ENCODE measurements at places on chromosomes 5 and 9.

DNA sequence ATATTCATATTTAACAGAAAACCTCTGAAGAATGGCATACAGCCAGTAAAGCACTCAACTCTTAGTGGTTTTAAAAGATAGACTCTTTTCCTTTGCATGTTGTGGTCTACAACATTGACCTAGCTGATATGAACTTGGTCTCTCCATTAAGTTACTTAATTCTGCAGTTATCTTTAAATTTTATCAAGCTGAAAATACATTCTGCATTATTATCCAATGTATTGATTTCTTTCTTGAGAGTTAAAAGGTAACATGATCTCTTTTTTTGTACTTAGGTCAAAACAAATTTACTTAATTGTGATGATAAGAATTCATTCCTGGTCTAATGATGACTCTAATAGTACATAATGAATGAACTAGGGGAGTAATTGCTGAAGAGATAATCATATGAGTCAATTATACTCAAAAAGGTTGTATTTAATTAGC lies 132.9 kb downstream of the STARD4 start:
- no peak for DNase-seq

GRCh38 chr5:128979761-128980160 lies 14.5 kb downstream of the SLC27A6 start:
- no peak for DNase-seq

GRCh38 chr9:109439378-109440116 lies 58.6 kb downstream of the PTPN3 start:
- no peak for DNase-seq

GRCh38 chr5:135155616-135156214 lies 121.7 kb upstream of the PITX1 start:
- no peak for DNase-seq

- no peak for DNase-seq
These were observed 42.1 kb upstream of the DIRAS2 start for GRCh38 chr9:90684736-90685135.

DNA sequence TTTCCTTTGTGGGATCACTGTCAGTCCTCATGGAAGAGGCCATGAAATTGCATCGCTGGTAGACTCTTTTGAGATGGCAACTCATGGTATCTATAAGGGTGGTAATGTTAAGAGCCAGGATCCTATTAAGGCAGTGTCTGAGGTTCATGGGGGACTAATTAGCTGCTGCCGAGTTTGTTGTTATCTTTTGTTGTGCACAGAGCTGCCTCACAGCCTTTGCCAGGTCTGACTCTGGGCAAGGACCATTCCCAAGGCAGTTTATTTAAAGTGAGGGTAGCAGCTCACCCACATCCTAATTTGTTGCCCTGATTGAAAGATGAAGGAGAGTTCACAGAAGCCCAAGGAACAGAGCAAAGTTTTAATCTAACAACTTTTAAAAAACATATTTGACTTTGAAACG lies 7.9 kb downstream of the SMARCA2 start:
- no peak for DNase-seq

- DNase-seq: no peak
These were observed 183.3 kb downstream of the DIRAS2 start for GRCh38 chr9:90459321-90459720.

- DNase-seq: no peak
These were observed 87.6 kb downstream of the SEMA6A start for GRCh38 chr5:116487045-116487444.

GRCh38 chr5:7877851-7878250 lies 8.9 kb downstream of the MTRR start:
- no peak for DNase-seq

DNA sequence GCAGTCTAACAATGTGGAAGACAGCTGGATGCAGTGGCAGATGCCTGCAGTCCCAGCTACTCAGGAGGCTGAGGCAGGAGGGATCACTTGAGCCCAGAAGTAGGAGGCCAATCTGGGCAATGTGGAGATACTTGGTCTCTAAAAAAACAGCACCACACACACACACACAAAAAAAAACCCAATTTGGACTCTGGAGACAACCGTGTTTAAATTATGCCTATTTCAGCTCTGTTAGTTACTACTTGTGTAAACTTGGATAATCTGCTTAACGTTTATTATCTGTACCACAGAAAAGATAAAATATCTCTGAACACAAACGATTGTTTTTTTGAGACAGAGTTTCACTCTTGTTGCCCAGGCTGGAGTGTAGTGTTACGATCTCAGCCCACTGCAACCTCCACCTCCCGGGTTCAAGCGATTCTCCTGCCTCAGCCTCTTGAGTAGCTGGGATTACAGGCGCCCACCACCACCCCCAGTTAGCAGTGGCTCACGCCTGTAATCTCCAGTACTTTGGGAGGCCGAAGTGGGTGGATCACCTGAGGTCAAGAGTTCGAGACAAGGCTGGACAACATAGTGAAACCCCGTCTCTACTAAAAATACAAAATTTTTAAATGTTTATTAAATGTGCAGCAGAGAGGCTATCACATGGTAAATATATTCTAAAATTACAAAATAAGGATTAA lies 17.7 kb downstream of the RAPGEF6 start:
- DNase-seq: no peak

DNA sequence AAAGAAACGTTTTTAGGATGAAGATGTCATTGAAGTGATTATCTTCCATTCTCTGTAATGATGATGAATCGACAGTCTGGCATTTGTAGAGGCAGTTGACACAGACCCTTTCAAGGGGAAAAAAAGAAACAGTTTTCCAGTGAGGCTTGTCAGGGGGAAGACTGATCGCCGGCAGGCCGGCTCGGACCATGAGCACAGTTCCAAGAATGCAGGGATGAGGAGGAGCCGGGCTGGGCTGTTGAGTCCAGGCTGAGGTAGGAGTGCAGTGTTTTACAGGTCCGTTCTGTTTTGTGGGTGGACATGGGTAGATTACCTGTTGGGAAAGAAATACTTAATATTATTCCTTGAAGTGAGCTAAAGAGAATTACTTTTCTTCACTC lies 194.6 kb downstream of the AOPEP start:
- DNase-seq: no peak

DNA sequence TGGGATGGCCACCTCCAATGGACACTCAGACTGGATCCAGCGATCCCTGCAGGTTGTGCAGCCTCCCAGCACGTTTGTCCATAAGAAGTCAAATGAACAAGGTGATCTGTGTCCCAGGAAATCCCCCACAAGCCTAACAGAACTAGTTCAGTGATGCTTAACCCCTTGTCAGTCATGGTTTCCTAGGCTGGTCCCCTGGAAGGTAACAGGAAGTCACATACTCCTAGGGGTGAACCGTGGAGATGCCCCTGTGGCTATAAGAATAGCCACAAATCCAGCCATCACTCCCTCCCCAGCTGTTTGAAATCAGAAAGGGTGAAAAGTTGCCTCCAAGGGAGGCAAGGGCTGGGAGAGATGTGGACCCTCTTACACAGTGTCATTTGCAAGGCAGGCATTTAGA lies 22.5 kb downstream of the PAX5 start:
- no peak for DNase-seq
